ENCODE measurements at places on chromosomes 6 and 20.

DNA sequence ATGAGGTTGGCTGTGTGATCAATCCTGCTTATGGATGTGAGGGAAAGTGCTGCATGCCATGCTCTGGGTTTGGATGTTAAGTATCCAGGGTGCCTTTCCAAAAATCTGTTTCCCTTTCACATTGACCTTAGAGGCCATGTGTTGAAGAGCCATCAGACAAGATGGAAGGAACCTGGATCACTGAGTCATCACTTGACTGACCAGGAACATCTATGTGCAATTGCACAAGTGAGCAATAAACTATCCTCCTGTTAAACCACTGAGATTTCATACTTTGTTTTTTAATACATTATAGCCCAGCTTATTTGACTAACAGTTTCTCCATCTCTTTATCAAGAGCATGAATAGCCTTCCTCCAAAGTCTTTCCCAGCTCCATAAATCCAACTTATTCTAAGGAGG, 17.8 kb upstream of the TMEM14A start:
- no peak for DNase-seq

DNA sequence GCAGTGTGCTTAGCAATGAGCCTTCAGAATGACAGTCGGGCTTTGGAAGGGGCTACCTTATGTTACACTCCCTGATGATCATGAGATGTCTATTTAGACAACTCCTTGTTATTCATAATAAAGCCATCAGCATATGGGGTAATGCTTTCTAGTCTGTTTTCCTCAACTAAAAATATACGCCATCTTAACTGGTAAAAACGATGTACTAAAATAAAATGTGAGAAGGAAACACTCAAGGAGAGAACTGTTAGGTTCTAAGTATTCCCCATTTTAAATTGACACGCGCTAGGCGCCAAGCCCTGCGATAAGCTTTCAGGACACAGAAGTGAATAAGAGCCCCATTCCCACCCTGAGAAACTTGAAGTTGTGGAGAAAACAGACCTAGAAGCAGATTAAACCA, 43.6 kb downstream of the SOD2 start:
- no peak for DNase-seq

DNA sequence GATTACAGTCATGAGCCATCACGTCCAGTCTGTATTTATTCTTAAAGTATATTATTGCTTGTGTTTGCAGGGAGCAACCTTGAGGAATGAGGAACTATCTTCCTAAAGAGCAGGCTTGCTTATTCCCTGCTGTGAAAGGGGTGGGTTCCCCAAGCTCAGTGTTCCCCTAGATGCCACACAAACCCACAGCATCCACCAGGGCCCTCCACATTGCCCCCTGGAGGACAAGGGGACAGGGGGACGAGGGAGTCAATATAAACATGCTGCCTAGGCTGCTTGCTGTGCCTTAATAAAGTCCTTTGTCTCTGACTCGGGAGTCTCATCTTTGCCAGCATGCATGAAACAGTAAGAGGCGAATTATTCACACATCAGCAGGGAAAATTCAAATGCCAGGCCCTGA, 8.0 kb upstream of the IDH3B start:
- DNase-seq, result no peak

- peak; percentile 81 for DNase-seq
Measured at GRCh38 chr20:21702553-21703470, 2.7 kb upstream of the PAX1 start.

DNA sequence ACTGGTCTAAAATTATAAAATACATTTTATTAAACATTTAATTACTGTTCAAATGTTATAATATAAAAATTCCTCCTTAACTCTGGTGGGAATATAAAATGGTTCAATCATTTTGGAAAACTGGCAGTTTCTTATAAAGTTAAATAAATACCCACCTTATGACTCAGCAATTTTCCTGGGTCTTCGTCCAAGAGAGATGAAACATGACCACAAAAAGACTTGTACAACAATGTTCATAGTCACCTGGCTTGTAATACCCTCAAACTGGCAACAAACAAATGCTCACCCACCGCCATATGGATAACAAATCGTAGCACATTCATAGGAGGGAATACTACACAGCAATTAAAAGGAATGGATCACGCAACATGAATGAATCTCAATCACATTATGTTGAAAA, 66.0 kb upstream of the RIN2 start:
- no peak for DNase-seq

DNA sequence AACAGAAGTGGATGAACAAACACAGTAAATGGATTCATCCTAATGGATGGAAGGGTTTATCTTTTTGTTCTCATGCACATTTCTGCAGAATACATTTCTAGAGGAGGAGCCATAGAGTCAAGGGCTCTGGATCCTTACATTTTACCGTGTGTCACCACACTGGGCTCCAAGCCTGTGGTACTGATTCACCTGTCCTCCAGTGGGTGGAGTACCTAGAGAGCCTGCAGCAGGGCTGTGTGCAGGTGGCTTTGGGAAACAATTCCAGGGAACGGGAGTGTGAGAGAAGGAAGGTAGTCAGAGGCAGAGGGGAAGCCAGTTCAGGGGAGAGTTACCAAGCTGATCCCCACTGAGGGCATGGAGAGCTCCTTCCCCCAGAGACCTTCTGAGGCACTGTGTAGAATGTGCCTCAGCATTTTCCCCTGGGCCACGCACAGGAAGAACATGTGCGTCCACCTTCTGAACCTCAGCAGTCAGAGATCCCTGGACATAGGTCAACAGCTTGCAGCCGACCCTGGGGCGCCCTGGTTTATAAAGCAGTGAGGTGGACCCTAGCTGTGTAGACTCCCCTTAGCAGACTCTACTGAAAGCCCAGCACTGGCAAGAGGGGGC, 85.3 kb upstream of the SLC22A23 start:
- DNase-seq, result no peak

DNA sequence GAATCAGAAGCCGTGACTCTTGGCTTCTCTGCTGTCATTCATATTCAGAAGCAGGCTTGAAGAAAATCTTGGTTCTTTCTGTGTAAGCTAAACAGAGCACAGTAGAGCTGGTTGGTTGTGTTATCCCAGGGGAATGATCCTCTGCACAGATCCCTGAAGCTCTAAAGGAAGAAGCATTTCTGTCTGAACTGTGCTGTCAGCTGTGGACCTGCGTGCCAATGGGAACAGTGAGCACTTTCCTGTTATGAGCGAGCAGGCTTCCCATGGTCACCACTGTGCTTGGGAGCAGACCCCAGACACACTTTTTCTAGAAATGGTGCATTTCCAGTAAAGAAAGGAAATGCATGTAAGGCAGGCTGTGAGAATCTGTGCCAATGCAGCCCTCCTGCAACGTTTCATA, 490.2 kb downstream of the EPM2A start:
- DNase-seq, result no peak

DNA sequence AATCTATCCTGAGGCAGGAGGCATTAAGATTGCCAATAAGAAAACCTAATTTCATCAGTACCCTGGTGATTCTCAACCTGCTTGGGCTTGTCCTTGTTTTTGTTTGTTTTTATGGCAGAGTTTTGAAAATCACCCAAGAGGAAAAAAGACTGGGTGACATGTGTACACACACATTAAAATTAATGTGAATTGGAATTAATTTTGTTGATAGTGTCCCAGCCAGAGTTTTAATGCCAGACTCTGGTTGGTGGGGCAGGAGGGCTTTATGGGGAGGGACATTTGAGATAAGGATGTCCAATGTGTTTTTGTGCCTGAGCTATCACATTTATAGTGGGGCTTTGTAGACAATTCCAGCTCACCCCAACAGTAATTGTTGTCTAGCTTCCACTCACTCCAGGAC, 184.6 kb downstream of the ID4 start:
- DNase-seq, result no peak

GRCh38 chr20:51752343-51752951, 15.7 kb downstream of the ATP9A start:
- no peak for DNase-seq

- no peak for DNase-seq
Measured at GRCh38 chr6:11586536-11586935, 49.0 kb downstream of the TMEM170B start.

GRCh38 chr20:21322083-21322710, 19.1 kb downstream of the XRN2 start:
- DNase-seq, result no peak

DNA sequence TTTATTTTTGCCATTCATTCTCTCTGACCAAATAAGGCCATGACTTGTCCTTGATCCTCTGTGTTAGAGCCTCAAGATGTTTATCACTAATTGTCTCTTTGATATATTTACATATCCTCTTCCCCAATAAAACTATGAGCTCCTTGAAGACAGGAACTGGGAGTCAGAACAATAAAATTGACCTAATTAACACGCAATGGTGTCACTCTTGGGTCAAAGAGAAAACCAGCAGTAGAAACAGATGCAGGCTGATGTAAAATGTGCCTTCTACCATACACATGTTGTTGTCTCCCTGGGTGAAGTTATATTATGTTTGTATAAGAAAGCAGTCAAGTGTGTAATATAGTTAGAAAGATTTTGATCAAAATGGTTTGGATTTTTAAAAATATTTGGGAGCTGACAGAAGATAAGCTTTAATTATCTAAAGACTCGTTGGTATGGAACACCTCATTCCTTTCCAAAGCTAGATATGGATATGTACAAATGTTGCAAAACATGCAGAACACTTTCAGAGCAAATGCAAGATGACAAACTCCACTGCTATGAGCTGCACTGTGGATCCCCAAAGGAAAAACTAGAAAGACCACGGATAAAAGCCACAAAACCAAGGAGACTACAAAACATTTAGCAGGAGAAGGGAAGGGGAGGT, 109.7 kb upstream of the STMND1 start:
- no peak for DNase-seq

DNA sequence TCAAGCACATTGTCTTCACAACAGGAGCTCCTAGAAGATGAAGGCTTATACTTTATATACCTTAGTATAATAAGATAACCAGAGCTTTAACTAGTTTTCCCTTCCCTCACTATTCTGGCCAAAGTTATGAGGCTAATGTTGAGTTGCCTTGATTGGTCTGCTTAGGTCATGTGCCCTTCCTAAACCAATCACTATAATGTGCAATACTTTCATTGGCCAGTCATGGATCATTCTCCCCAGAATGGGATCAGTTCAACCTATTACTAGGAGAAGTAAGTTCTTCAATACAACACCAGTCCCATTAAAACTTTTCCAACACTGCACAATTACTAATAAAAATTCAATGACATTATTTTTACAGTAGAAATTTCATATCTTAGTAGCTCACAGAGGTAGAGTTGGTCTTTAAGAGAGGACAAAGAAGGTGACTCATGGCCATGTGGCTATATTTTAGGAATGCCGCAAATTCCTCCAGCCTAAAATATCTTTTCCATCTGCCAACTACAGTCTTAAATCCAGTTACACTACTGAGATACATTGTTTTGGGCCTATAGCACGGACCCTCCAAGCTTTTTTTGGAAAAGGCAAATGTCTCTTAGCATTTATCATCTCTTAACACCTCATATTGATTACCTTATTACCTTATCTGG, 12.5 kb upstream of the POU3F2 start:
- DNase-seq, result no peak

- no peak for DNase-seq
Measured at GRCh38 chr20:48260129-48260756, 475.0 kb upstream of the SULF2 start.

GRCh38 chr20:431012-431904, 23.2 kb downstream of the RBCK1 start:
- peak; percentile 67 for DNase-seq

GRCh38 chr6:21227486-21227885, 366.1 kb upstream of the SOX4 start:
- DNase-seq, result no peak

- no peak for DNase-seq
Measured at GRCh38 chr6:57423468-57423867, 106.0 kb downstream of the PRIM2 start.

- no peak for DNase-seq
Measured at GRCh38 chr20:44074252-44075151, 112.5 kb downstream of the JPH2 start.

GRCh38 chr6:164917211-164917610, 392.2 kb downstream of the C6orf118 start:
- DNase-seq, result no peak

GRCh38 chr6:133595111-133595761, 293.7 kb upstream of the TCF21 start:
- DNase-seq, result no peak

- DNase-seq, result no peak
Measured at GRCh38 chr6:114312931-114313330, 29.9 kb downstream of the HS3ST5 start.

- DNase-seq, result no peak
Measured at GRCh38 chr6:10314163-10314955, 100.5 kb downstream of the TFAP2A start.

DNA sequence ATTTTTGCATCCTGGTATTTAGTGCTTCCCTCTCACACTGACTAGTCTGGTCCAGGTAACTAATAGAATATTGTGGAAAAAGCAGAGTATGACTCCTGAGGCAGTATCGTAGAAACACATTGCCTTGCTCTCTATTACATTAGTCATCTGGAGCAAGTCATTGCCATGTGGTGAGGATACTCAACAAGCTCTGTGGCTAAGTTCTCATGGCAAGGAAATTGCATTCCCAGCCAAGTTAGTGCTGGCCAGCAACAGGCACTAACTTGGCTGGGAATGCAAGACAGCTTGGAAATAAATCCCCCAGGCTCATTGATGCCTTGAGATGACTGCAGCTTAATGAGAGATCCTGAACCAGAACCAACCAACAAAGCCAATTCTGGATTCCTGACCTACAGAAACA, 39.7 kb upstream of the HTR1B start:
- no peak for DNase-seq

- peak; percentile 26 for DNase-seq
Measured at GRCh38 chr20:8809107-8809953, 259.6 kb upstream of the PLCB4 start.

DNA sequence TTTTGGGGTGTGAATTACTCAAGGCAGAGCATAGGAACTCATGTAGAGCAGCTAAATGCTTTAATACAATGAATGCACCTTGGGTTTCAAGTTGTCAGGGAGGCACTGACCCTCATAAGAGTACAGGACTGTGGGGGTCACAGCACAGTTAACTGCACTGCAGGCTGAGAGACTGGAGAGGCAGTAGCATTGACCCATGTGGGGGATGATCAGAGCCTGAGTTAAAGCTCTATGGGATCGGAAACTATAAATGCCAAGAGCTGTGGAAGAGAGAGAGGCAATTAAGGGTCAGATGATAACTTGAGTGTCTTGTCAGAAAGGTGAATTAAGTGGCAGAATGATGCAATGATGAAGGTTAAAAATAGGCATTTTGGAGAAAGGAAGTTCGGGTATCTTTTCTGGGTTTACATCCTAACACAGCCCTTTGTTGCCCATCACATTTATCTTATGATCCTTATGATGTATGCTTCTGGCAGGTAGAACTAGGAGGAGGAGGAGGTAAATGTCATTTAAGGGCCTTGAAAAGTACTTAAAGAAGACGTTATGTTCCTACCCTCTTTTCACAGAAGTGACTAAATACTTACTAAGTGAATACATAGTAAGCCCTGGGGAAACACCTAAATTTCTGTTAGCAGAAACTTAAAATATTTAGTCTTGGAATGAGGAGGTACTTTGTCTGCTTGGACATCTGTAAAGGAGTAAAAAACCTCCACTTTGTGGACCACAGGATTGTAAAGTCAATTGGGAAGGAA, 24.2 kb downstream of the LRRC1 start:
- DNase-seq, result no peak

- no peak for DNase-seq
Measured at GRCh38 chr6:162181111-162181510, 546.5 kb downstream of the PRKN start.

Measured in renal pelvis (tissue), 12 donors.